Forelimb muscle (tissue), 1 donor: ENCODE measurements at places on chromosomes 12 and 14.

GRCh38 chr14:24313913-24314312 lies 2.6 kb downstream of the LTB4R start:
- DNase-seq: no peak

DNA sequence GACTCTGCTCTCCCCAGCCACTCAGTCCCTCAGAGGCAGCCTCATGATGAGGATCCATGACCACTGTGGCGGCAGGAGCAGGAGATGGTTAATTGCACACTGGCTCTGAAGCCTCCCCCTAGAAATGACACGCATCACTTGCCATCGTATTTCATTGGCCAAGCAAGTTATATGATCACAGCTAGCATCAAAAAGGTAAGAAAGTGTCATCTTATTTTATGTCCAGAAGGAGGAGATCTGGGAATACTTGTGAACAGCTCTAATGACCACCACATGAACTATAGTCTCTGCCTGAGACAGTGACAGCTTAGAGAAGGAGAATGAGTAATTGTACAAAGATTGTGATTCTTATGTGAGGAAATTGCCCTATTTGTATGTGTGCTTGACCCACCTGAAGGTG lies 363.4 kb downstream of the NUAK1 start:
- no peak for DNase-seq

DNA sequence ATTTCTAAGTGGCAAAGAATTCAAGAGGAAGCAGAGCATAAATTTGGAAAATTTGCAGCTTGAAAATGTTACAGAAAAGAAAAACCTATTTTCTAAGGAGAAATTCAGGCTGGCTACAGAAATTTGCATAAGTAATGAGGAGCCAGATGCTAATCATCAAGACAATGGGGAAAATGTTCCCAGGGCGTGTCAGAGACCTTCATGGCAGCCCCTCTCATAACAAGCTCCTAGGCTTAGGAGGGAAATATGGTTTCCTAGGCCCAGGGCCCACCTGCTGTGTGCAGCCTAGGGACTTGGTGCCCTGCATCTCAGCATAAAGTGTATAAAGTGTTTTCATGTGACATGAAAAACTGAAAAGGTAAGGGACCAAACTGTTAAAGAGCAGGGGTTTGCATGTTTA lies 1796.3 kb upstream of the FLRT2 start:
- DNase-seq: no peak

GRCh38 chr12:64825143-64826021 lies 935 bp downstream of the TBC1D30 start:
- DNase-seq: no peak

- no peak for DNase-seq
Observed at GRCh38 chr12:126353604-126354003, 1288.4 kb downstream of the AACS start.

- DNase-seq: no peak
Observed at GRCh38 chr14:61260939-61261776, 20.0 kb downstream of the TMEM30B start.

DNA sequence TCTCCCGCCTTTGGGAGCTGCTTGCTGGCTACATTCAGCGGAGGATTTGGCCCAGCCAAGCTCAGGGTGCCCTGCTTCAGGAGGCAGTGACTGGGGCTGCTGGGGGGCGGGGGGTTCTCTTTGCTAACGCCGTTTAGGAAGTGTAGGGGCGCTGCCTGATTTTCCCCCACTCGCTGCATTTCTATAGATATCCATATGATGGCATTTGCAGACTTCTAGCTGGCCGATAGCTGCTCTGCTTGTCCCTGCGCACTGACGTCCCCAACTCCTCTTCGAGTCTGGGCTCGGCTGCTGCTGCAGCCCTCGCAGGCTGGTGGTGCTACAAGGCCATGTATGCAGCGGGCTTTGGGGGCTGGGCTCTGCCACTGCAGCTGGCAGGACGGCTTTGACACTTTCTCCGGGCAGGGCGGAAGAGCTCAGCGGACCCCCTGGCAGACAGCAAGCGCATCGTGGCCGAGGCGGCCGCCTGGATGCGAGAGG lies 3.1 kb downstream of the LRFN5 start:
- DNase-seq: peak; percentile 84

- peak; percentile 100 for DNase-seq
Observed at GRCh38 chr12:71663561-71664410, at the start of the genes THAP2 and ZFC3H1. THAP2 (plus strand) TSS chr12:71664301; CDS start chr12:71664510, 209 bp downstream. ZFC3H1 (minus strand) TSS chr12:71663848; CDS start chr12:71663610, 238 bp downstream.

DNA sequence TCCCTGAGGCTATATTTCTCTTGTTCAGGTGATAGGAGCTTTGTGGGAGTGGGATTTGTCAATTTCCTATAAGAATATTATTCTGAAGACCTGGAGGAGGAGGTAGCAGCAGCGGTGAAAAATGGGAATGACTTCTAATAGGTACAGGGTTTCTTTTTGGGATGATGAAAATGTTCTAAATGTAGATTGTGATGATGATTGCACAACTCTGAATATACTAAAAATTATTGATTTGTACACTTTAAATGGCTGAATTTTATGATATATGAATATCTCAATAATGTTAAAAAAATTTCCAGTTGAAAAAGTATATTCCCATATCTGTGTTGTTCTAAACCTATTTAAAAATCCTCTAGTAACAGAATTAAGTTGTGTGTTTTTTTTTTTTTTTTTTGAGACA lies 22.8 kb downstream of the HSD17B6 start:
- DNase-seq: no peak

DNA sequence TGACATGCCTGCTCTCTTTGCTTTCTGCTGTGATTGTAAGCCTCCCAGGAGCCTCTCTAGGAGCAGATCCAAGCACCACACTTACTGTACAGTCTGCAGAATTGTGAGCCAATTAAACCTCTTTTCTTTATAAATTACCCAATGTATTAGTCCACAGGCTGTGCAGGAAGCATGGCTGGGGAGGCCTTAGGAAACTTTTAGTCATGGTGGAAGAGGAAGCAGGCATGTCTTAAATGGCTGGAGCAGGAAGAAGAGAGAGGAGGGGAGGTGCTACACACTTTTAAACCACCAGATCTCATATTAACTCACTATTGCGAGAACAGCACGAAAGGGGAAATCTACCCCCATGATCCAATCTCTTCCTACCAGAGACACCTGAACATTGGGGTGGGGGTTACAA lies 108.9 kb downstream of the DERA start:
- DNase-seq: no peak

DNA sequence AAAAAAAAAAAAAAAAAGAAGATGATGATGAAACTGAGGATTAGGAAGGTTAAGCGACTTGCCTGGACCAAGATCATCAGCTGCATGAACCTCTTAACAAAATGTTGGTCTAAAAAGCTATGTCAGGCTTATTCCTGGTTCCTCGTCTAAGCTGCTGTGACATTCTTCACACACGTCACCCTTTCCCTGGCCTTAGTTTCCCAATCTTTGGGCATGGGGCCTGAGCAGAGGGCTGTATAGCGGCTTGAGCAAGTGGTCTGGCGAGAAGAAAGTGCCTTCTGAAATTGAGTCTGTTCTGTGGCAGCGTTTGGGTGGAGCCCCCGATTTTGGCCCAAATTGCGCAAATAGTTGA lies 58.7 kb upstream of the CCND2 start:
- DNase-seq: no peak

DNA sequence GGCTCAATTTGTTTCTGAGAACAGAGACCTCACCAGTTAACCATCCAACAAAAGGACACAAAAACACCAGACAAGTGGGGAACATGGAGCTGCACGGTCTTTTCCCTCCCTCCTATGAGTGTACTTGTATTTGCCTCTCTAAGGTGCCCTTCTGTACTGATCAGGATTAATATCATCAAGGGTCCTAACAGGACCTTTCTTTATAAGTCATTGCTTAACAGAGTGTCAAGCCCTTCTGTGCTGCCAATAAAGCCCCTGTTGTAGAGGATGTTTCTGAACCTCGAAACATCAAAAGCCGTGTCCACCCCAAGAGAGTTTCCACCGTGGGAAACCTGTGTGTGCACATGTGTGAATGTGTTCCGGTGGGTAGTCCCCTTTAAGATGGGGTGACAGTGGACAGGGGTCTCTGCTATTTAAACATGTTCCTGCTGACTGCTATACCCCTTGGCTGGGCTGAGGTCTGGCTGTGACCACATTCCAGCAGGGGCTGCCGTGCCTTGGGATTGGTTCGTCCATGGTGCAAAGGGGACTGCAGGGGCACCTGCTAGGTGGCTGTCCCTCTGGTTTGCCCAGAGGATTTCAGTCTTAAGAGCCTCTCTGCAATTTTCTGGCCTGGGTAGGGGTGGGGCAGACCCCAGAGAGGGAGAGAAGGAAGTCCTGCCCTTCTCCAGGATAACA lies 6.0 kb downstream of the ESRRB start:
- no peak for DNase-seq

DNA sequence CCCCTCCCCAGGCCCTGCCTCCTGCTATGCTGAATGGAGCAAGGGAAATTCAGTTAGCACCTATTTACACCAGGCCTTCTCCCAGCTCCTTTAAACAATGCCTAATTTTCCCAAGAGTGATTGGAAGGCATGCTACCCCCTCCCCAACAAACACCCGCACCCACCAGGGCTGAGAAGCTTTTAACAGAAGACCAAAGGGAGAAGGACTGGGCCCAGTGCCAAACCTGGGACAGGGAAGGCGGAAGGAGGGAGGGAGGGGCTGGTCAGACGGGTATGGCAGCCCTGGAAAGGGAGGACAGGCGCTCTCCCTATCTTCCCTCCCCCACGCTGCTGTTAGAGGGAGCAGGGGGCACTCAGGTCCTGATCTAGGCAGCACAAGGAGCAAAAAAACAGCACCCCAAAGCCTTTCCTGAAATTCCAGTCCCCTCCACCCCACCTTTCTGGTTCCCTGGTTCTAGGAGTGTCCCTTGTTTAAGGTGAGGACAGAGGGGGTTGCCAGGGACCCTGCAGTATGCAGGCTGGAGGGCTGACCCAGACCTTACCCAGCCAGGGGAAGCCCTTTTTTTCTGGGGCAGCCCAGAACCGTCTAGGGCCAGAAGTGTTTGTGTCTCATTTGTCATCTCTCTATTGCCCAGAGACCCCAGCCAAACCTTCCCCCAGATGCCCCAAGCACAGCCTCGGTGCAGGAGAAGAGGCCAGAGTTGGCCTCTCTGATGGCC lies 2.4 kb upstream of the KRT8 start:
- no peak for DNase-seq

- DNase-seq: peak; percentile 36
Observed at GRCh38 chr12:19643635-19644034, 204.3 kb downstream of the AEBP2 start.

- DNase-seq: no peak
Observed at GRCh38 chr12:40375076-40375475, 150.3 kb downstream of the LRRK2 start.

- peak; percentile 14 for DNase-seq
Observed at GRCh38 chr14:99481745-99482099, 513 bp downstream of the CCNK start.

DNA sequence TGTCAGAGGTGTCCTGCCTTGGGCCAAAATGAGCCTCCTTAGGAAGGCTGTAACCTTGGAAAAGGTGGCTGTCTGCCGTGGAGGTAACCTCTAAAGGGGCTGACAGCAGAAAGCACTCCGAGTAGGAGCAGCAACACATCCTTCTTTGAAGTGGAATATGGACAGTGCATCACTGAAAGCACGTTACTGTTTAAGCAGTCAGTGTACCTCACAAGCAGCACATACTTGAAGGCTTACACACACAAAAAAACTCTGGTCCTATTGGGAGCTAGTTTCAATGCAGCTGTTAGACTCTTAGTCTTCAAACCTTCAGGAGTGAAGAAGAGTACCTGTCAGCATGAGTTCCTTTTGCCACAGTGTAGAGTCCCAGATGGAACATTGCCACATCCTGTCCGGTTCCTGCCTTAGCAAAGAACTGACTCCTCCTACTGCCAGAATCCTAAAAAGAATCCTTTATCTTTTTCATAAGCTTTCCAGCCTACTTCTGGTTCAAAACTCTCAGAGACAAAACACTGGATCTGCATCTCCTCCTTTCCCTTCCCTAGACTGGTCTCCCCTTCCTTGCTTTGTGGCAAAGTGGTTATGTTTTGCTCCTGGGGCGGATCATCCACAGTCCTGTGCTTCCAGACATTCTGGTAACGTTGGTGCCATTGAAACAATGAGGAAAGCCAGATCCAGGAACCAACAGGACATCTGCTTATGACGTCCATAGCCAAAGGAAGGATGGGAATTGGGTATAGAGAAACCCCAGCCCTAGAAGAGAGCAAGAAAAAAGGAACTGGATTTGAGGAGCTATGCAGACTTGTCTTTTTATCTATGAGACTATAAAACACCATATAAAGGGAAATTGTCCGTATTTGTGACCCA lies 8.5 kb upstream of the MDM1 start:
- no peak for DNase-seq

GRCh38 chr12:94149119-94149780 lies 873 bp downstream of the PLXNC1 start:
- no peak for DNase-seq

DNA sequence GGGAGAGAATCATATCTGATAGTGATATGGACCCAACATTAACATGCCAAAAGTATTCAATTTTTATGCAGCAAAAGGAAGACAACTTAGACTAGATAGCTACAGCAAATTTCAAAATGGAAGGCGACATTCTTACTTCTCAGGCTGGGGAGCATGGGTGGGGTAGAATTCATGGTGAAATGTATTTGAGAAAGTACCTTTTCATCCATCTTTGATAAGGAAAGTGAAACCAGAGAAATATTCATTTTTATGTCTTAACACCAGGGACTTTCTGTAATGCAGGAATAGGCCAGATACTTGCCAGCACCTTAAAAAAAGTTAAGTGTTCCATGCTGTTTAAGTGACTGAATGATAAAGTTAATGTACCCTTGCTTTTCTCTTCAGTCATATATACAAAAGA lies 13.4 kb downstream of the BTG1 start:
- no peak for DNase-seq

DNA sequence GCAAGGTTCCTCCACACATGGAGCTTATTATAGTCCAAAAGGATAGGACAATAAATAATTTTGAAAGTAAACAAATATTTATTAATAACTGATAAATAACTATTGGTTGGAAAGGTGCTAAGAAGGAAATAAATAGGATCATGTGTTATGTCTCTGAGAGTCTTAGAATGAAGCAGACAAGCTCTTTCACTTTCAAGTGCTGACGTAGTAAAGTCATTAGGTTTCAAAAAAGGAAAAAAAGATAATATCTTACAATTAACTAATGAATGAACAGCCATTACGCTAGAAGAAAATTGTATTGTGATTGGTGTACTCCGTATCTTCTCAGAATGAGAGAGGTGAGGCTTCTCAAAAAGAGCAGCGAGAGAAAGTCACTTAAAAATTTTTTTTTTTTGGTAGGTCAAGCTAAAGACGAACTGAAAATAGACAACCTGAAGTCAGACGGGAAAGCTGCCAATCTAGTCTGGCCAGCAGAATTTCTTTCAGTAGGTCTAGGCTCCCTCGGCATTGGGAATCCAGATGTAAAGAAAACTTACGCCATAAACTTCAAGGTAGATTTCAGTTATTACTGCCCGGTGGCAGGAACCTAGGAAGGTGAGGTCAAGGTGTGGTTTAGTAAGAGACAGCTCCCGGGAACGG lies 583 bp upstream of the LEMD3 start:
- DNase-seq: no peak

- DNase-seq: no peak
Observed at GRCh38 chr12:3965046-3965445, 91.8 kb upstream of the PARP11 start.

GRCh38 chr12:103520686-103521215 lies 25.0 kb upstream of the C12orf42 start:
- no peak for DNase-seq
